ENCODE measurements at places on chromosomes 7 and 10.

DNA sequence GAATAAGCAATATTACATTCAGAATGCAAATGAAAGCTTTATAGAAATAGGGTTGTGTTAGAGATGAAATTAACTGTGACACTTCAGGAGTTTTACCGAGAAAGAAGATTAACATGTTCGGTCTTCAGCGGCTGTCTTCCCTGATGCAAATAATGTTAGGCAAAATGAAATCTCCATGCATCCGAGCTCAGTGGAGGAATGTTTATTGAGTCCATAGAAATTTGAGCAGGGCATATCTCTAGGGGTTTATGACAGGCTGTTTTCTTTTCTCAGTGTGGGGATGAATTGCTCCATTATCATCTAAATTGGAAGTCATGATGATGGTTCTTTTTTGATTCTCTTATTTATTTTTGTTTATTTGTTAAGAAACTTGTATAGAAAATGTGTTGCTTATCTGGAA is 31.7 kb downstream of the DYNC1I1 start:
- DNase-seq = no peak

GRCh38 chr7:7653593-7654187 is 13.1 kb downstream of the UMAD1 start:
- DNase-seq = no peak

GRCh38 chr10:1635340-1635739 is 102.0 kb downstream of the ADARB2 start:
- DNase-seq = no peak

DNA sequence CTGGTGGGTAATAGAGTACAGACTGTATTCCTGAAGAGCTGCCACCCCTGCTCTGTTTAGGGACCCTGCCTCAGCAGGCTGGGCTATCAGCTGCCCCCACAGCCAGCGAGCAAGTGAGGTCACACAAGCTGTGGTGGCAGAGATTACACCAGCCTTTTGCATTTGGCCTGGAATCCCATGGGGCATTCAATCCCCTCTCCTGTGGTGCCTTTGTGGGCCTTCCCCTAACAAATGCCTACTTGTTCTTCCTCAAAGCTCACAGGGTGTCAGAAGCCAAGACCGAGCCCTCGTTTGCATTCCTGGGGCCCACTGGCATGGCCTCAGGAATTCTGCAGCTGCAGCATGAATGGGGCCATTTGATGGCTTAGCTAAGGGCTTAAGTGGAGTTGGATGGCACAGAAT is 212.7 kb upstream of the PHYHIPL start:
- peak; percentile 41 for DNase-seq

- no peak for DNase-seq
Measured at GRCh38 chr10:112613620-112614019, 166.6 kb downstream of the VTI1A start.

- peak; percentile 31 for DNase-seq
Measured at GRCh38 chr7:26278770-26279169, 12.9 kb upstream of the SNX10 start.

GRCh38 chr7:154879629-154880028 is 123.3 kb downstream of the PAXIP1 start:
- DNase-seq = no peak

GRCh38 chr7:6032167-6032566 is 991 bp downstream of the ANKRD61 start:
- no peak for DNase-seq

- DNase-seq = peak; percentile 12
Measured at GRCh38 chr10:116470768-116471415, 43.2 kb downstream of the PNLIPRP3 start.

GRCh38 chr10:25811052-25811685 is 122.9 kb upstream of the MYO3A start:
- DNase-seq = no peak

DNA sequence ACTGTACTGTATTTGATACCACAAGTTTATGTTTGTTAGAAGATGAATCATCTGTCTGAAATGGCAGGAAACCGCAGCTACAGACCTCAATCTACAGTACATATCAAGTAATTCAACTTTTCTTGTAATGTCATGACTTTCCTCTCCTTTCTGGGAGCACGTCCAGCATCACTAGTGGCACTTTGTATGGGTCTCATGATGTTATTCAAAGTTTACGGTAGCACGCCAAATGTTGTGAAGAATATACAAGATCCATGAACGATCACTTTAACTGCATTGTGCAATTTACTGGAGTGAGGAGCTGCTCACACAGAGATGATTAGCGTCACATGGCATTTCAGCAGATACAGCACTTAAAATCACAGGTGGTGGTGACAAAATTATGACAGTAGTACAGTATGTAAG is 257.8 kb upstream of the GNAI1 start:
- DNase-seq = no peak

GRCh38 chr10:131653140-131653539 is 247.7 kb upstream of the PPP2R2D start:
- DNase-seq = no peak

- DNase-seq = no peak
Measured at GRCh38 chr7:6212008-6212407, 60.4 kb downstream of the CYTH3 start.

DNA sequence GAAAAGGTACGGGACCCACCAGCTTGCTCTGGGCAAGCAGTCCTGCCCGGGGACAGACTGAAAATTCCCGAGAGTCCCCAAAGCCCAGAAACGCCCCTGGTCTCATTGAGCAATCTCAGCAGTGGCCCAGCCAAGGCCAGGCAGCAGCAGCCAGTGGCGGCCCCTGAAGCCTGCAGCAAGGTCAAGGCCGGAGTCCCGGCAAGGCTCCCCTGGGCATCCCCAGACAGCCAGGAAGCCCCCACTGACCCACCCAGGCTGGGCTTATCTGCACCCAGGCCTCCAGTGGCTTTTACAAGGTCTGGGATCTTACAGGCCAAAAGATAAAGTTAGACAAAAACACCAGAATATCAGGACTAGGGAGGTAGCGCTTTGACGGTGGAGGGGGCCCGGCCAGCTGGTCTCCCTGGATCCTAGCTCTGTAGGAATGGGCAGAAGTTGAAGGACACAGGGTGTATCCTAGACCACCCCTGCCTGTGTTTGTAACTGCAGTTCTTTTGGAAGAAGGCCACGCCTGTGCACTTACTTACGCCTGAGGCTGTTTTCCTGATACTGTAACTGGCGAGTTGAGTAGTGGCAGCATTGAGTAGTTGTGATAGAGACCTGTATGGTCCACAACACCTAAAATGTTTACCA is 130.5 kb upstream of the NPS start:
- no peak for DNase-seq

GRCh38 chr10:20659225-20659624 is 237.9 kb downstream of the NEBL start:
- DNase-seq = no peak

DNA sequence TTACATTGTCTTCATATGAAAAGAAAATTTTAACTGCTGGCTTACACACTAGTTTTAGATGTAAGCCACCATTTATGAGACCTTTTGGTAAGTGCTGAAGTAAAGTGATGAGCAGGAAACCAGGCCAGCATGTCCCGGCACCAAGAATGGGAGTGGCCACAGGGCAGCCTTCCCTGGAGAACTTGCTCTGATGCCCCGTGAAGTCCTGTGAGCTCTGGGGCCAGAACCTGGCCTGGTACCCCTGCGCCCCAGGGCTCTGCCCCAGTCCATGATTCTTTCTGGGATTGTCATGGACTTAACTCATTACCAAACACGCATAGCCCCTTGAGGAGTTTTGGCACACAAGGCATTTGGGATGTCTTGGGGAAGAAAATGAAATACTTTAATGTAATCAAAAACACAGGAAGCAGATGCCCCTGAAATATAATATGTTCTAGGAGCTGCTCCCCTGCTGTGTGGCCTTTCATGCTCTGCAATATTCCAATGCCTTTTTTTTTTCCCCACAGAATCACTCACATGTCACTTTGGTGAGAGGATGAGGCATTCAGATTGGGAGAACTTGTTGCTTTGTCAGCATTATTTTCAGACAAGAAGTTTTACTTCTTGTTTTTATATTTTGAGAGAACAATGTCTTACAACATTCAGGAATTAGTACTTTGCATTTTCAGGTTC is 53.1 kb upstream of the CXCL12 start:
- DNase-seq = no peak

- no peak for DNase-seq
Measured at GRCh38 chr10:22623633-22624253, 90.6 kb downstream of the PIP4K2A start.

GRCh38 chr10:60816628-60817397 is 38.5 kb downstream of the CDK1 start:
- DNase-seq = peak; percentile 90

GRCh38 chr10:115092555-115093285 is 445 bp upstream of the ATRNL1 start:
- DNase-seq = peak; percentile 6

Measured in cerebellar cortex (tissue), 1 donor.